Fibroblast of mammary gland (primary cell): ENCODE measurements at places on chromosomes 4 and X.

DNA sequence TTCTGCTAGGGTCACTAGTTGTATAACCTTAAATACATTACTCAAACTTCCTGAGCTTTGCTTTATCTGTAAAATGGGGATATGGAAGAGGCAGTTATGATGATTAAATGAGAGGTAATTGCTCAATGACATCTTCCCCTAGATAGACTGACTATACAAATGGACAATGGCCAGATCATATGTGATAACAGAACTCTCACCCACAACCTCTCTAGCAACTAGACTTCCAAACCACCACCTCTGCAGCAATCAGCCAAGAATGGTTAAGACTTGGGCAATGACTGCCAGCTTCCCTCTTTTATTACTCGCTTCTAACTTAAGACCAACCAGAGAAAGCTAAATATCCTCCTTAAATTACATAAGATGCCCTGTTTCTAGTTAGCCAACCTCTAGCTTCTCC is 2.9 kb upstream of the SEPSECS start:
- no peak for DNase-seq

- DNase-seq: peak; percentile 2
Measured at GRCh38 chrX:138711399-138712347, at the start of gene FGF13. TSS of gene FGF13 (minus strand) at chrX:138711717. CDS start at chrX:138711003, 714 bp downstream.

- DNase-seq: no peak
Measured at GRCh38 chrX:13599491-13599890, 30.1 kb downstream of the EGFL6 start.

DNA sequence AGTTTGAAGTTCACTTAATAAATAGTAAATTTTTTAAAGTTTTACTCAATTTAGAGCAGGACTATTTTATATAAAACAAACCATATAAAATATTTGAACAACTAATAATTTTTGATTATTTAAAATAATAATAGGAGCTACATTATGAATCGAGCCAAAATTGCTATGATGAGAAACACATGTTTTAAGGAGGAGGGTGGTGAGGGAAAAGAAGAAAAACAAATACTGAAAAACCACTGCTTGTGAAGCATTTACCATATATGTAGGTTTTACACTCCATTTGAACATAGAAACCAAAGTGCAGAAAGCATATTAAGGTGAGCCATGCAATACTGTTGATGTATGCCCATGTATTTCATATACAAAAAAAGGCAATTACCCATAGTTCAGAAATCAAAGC is 448.9 kb downstream of the FSTL5 start:
- DNase-seq: no peak

GRCh38 chr4:183986971-183987946 is 82.2 kb downstream of the STOX2 start:
- peak; percentile 77 for DNase-seq

- DNase-seq: no peak
Measured at GRCh38 chr4:168695288-168695687, 198.4 kb downstream of the PALLD start.

GRCh38 chr4:145618210-145618931 is 814 bp upstream of the MMAA start:
- DNase-seq: peak; percentile 23

DNA sequence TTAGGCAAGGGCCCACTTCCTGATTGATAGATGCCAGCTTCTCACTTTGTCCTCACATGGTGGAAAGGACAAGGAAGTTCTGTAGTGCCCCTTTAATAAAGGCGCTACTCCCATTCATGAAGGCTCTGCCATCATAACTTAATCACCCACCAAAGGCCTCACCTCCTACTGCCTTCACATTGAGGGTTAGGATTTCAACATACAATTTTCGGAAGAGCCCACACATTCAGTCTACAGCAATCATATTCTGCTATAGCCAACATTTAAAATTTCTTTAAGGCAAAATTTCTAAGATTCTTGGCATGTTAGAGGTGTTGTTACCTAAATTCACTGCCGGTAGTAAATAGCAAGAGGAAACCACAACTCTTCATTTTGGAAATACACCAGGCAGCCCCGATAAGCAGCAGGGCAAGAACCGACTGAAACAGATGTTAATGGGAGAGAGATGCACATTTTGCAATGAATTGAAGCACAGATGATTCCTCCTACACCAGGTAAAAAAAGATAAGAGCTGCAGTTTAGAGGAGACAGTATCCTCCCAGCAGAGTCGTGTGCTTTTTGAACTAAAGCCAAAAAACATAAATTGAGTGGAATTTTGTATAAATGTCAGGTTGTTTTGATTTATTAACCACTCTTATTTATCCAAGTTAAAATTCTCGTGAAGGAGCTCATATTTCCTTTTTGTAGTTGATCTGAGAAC is 594.9 kb downstream of the KCTD8 start:
- no peak for DNase-seq

DNA sequence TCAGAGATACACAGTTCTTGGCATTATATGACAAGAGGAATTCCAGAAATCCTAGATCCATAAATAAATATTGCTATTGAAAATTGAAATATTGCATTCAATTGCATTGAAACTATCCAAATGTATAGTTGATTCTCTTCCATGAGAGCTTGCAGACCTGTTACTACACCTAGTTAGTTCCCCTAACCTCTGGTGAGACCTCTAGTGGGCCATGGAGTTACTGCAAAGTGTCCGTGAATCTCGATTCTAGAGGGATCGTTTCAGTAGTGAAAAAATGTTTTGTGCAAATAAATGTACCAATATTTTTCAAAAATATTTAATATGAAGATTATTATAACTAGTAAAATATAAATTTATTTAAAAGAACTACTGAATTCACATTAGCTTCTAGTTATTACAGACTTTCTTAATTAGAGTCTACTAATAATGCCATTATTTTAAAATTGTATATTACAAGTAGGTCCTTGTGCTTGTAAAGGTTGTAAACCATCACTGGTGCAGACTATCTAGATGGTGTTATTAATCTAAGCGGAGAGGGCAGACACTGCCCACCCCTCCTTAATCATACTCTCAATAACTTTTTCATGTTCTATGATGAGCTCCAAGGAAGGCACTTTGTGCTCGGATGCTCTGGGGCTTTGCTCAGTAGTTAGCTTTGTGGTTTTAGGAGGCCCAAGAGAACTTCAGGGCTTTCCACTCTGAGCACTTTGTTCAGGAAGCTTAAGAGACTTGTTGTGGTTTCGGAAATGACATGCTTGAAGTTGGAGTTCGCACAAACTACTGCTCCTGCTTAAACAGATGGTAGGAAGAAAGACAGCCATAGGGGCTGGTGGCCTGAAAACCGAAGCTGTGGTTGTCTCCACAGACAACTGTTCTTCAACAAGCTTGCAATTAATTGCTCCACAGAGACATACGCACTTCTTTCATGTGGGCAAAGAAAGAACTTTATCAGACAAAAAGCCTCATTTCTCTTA is 42.8 kb downstream of the IL21 start:
- peak; percentile 48 for DNase-seq

DNA sequence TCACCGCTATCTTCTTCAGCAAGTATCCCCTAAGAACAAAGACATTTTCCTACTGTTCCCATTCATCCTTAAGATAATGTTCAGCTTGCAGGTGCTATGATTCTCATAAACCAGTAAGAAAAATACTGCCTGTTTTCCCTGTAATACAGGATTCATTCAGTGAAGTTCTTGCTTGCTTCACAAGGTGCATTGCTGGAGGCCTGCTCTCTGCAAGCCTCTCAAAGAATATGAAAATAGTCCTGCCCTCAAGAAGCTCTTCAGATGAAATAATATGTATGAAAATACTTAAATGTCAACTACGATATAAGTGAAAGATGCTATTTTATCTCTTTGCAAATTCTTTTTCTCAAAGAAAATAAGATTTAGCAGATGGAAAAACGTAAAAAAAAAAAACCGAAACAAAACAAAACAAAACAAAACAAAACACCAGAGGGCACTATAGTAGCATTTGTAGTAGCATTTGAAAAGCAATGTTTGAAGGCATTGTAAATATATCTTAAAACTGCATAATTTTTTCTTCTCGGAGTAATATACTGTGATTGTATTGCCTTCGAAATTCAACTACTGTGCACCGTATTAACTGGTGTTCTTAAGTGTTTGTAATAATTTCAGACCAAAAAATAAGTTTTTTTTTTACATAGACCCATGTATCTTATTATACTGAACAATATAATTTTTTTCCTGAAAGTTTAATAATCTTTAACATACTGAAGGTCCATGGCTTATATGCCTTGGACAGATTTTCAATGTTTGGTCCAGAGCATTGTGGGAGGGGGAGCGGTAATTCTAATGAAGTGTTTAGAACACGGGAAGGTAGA is 26.0 kb downstream of the ADH4 start:
- peak; percentile 49 for DNase-seq

DNA sequence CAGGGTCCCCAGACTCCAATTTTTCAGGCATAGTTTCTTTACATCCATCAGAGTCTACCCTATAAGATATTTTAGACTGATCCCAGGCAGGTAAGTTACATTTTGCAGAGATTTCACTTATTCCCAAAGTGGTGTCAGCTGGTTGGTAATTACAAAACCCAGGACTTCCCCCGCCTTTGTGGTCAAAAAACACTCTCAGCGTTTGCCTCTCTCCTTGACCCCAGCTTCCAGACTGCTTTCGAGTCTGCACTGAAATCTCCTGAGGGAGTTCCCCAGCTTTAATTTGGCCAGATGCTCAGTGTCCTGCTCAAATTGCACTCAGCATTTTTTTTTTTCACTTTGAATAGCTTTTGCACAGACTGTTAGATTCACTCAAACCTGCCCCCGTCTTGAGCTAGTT is 11.2 kb upstream of the AMOT start:
- DNase-seq: peak; percentile 58

DNA sequence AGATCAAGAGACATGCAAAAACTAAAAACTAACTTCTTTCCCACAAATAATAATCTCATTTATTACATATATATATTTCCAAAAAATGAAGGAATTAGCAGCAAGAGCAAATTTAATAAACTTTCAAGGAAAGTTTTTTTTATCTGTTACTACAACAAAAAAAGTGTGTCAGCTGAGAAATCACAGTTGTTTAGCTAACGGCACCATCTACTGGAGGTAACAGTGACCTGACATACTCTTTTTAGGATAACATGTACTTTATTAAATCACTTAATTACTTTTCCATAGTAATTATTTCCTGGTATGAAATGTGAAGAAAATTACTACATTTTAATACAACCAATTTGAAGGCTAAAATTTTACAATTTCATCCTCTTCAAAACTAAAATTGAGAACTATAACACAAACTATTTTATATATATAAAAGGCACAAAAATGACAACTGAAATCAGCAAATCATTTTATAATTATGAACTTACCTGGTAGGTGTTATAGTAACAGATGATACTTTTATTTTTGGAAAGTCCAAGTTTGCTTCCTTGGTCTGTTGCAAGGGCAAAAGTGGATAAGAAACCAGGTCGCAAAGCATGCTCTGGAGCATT is 9.1 kb downstream of the LAMTOR3 start:
- peak; percentile 58 for DNase-seq

DNA sequence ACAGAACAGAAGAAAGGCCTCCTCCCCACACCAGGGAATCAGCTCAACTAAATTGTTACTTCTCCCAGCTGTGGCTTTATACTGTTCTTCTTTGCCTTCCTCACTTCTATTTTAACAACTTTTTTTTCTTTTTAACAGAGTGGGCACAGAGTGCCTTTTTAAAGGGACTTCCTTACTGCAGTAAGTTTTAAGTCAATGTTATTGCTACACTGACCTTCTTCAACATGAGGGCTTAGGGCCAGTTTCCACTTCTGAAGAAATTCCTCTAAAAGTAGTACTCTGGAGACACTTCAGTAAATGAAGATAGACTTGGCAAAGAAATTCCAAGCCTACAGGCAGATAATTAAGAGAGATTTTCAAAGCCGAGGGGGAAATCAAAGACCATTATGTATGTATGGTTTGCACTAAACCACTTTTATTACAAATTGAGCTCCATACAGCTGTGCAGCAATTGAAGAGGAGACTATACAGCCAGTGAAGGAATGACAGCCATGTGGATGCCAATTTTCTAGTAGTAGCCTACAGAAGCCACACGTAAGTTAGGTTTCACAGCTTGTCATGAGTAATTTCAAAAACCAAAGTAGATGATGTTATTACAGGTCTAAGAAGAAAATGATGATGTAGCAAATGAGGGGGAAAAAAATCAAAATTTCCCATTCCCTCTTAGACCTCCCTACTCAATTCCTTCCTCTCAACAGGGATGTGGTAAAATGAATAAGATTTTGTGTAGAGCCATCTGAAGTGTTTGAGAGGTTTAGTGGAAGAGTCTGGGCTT is 36.9 kb upstream of the RASGEF1B start:
- no peak for DNase-seq

- DNase-seq: no peak
Measured at GRCh38 chr4:136803433-136803832, 728.9 kb downstream of the PCDH18 start.

- no peak for DNase-seq
Measured at GRCh38 chr4:8084712-8085490, 73.7 kb downstream of the ABLIM2 start.

GRCh38 chr4:2402048-2402842 is 16.2 kb downstream of the ZFYVE28 start:
- DNase-seq: no peak

- DNase-seq: peak; percentile 84
Measured at GRCh38 chr4:56630876-56631666, 50.0 kb downstream of the HOPX start.

DNA sequence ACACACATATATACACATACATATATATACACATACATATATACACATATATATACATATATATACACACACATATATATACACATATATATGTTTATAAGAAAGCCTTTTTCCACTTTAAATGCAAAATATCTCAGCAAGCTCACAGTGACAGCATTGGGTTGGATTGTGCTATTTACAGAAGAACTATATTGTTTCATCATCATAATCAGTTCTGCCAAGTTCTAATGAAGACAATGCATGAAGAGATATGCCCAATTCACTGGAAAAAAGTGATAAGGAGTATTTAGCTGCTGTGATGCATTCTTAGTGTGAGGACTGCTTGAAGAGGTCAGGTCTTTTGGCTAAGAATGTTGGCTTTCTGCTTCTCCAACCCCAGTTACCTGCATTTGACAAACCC is 54.4 kb downstream of the RNF150 start:
- DNase-seq: peak; percentile 5
